ENCODE measurements at places on chromosomes 3 and 15.

- no peak for DNase-seq
Measured at GRCh38 chr15:36053746-36054145, 507.8 kb upstream of the DPH6 start.

DNA sequence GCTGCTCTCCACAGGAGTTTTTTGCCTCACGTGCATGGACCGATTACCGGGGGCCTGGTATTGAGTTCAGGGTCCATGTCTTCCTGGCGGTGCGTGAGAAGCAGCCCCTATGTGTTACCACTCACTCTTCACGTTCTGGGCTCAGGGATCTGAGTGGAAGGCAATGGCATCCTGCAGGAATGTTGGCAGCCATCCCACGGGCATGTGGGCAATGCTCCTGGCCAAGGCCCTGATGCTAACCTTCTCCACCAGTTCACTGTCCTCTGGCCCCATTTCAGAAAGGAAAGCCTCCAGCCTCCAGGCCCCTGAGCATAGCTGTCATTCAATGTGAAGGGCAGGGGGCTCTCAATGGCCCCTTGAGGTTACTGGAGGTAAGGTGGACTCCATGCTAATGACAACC lies 43.0 kb upstream of the KY start:
- DNase-seq = no peak

DNA sequence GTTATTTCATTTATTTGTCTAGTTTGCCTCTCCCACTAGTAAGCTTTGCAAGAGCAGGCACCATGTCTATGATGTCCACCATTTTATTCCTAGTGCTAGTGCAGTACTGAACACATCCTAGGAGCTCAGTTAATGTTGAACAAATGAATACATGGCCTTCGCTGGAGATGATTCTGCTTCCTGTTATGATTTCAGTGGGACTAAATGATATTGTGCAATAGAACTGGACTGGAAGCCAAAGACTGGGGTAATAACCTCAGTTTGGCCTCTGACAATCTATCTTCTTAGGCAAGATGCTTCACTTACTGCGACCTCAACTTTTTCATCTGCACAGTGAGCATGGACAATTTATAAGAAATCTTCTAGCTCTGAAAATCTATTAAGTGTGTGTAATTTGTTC lies 191.3 kb downstream of the ADAMTSL3 start:
- no peak for DNase-seq

DNA sequence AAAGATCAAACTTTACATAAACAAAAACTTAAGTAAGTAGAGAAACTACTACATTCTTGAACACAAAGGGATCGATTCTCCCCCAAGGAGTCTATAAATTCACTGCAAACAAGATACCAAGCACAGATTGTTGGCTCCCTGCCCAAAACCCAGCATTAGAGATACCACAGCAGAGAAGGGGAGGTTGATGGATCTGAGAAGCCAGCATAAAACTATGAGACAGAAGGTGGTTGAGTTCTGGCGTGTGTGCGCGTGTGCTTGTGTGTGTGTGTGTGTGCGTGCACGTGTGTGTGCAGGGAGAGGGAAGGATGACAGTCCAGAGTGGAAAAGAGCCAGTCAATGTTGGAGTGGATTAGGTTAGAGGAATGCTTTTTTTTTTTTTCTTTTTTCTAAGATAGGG lies 143.2 kb upstream of the PRR20G start:
- no peak for DNase-seq

DNA sequence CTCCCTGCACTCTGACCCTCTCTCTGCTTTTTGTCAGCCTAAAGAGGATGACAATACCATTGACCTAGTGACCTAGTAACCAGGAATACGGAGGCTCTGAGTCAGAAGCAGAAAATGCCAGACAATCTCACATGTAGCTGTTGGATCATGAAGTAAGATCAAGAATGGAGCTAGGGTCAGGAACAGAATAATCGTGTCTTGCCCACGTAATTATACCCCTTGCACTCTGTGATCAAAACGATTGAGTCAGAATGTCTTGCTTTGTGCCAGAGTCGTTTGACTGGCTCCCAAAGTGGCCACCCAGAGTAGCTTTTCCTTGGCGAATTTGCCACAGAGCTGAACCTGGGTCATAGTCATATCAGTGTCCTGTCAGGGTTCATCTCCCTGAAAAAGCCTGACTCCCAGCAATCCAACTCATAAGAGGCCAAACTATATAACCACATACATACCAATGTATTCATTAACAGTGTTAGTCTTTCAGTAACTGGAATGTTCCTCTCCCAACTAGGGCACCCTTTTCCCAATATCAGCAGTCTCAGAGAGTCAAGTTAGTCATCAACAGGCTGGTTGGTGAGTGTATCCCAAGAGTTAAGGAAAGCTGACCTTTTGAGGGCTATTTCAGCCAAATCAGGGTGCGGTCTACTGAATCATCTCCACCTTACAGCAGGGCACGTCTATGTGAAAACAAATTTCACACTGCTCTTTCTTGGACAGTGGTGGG lies 5.0 kb upstream of the CDV3 start:
- no peak for DNase-seq

- DNase-seq = no peak
Measured at GRCh38 chr3:110184536-110184935, 847.2 kb upstream of the DPPA4 start.

Measured in glomerular endothelial cell (primary cell).